ENCODE measurements at places on chromosomes 2 and 18.

GRCh38 chr2:186302263-186302662 is 183.8 kb upstream of the ZC3H15 start:
- DNase-seq: no peak

DNA sequence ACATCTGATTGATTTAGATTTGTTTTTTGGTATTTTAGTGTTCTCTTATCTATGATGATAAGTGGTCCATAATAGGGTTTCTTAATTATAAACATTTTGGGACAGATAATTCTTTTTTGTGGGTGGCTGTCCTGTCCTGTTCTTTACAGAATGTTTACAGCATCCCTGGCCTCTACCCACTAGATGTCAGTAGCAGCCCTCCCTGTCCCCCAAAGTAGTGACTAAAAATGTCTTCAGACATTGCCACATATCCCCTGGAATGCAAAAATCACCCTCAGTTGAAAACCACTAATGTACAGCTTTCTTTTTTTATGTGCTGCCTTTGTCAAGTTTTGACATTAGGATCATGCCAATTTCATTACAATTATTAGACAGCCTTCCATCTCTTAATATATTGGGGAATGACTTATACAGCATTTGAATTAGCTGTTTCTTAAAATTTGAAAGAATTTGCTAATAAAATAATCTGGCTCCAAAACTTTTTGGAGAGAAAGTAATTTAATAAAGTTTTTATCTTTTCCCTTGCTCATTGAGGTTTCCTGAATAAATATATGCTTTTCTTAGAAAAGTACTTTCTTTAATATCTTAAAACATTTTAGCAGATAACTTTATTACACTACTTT is 19.5 kb downstream of the WIPF1 start:
- no peak for DNase-seq

DNA sequence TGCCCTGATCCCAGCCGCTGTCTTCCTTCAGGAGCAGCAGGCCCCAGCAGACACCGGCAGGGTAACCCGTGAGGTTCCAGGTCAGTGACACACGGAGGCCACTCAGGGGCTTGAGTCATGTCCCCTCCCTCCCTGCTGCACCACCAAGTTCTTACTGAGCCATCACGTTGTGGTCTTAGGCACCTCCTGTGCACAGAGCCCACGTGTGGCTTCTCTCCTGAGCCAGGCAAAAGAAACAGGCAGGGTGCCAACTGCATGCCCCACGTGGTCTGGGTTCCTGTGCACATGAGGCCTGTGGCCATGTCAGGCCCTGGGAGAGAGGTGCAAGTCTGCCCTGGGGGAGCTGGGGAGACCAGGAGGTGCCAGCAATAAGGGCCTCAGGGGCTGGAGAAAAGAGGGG is 264.8 kb downstream of the KLHL29 start:
- DNase-seq: no peak

DNA sequence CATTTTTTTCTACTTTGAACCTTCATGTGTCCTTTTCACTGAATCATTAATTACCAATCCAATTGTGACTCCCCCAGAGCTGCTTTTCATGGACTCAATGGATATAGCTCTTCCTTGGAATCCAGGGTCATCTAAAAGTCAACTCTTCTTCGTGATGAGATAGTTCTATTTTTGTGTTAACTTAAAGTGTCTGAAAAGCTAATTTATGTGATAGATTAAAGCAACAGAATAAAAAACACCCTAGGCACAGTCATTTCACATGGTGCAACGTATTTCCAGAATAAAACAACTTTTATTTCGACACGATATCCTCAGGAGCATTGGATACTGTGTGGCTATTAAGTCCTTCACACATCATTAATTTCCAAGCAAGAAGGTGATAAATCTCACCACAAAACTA is 250.6 kb upstream of the SPHKAP start:
- DNase-seq: no peak

DNA sequence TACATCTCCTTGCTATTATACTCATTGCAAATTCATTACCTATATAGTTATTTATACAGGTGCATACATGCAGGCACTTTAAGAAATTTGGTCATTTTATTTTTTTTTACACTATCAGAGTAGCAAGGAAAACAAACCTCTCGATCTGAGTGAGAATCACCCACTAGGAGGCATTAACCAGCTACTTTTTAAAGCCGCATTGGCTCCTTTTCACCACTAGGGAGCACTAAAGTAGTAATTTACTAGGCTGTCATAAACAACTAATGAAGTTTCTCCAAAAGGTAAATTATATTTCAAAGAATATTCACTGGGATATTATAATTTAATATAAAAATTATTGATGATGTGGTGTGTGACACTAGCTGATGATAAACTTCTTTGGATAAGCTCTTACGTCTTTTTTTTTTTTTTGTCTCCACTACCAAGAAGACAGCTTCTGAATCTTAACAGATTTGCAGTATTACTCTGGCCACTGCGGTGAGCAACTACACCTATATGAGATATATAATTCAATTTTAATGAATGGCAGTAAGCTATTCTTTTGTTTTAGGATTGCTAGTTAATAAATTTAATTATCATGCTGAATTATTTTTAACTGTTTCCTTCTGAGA is 101.9 kb downstream of the NOL4 start:
- no peak for DNase-seq

DNA sequence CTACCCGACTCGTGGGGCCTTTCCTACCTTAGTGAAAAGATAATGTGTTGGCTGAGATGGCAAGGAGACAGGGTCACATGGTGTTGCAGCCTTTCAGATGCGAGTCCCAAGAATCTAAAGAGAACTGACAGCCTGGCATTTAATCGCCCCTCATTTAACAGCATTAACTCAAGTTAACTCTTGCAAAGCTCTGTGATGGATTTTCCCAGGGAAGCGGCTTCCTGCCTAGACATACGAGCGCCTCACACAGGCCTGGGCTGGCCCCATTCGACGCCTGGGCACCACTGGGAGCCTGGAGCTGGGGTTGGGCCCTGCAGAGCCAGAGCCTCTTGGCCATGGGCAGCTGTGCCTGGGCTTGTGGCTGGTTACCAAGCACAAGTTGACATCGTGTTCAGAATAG is 140.8 kb downstream of the SEPTIN10 start:
- DNase-seq: no peak

DNA sequence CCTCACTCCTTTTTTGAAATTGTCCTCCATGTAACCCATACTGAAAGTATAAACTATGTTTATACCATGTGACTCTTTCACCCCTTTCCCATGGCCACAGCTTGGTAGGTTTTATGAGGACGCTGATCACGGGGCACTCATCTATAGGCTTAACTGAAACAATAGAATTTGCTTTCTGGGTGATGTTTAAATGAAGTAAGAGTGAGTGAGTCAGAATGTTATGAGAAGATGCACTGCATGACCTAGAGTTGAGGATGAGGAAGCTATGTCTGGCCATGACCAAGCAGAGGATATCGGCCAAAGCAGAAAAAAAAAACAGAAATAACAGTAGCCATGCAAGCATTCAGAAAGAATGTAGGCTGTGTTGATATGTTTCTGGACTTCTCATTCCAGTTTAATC is 34.9 kb downstream of the SCN1A start:
- DNase-seq: no peak

Measured in stimulated activated CD4-positive, alpha-beta T cell treated with anti-CD3 and anti-CD28 coated beads, TNF-alpha, amount 100 ng/mL, for 48 hours (primary cell).